ENCODE measurements at places on chromosomes 3 and 15.
A peak's percentile ranks its signal among the peaks of the same experiment; 100 is the strongest.

GRCh38 chr15:95919460-95919859 lies 411.0 kb upstream of the NR2F2 start:
- DNase-seq, result no peak

DNA sequence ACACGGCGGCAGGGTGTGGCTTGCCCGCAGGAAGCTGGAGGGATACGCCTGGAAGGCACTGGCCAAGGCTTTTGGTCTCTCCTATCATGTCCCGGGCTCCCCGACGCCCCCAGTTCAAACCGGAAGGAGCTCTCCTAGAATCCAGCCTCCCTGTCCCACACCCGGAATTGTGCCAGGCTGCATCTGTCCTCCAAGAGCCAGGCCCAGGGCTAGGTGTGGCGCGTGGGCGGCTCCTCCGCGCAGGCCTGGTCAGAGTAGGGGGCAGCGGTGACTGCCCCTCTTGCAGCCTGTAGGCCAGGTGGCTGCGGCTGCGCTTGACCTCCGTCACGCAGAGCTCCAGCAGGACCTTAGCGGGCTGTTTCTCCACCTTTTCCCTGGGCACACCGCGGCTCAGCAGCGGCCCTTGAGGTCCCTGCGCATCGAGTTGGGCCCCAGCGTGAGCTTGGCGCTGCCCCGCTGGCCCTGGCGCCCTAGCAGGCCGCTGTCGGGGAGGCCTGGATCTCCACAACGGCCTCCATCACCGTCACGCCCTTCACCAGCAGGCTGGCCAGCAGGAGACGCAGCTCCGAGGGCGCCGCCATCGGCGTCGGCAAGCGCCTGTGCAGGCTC lies 15.9 kb upstream of the SIAH2 start:
- no peak for DNase-seq

DNA sequence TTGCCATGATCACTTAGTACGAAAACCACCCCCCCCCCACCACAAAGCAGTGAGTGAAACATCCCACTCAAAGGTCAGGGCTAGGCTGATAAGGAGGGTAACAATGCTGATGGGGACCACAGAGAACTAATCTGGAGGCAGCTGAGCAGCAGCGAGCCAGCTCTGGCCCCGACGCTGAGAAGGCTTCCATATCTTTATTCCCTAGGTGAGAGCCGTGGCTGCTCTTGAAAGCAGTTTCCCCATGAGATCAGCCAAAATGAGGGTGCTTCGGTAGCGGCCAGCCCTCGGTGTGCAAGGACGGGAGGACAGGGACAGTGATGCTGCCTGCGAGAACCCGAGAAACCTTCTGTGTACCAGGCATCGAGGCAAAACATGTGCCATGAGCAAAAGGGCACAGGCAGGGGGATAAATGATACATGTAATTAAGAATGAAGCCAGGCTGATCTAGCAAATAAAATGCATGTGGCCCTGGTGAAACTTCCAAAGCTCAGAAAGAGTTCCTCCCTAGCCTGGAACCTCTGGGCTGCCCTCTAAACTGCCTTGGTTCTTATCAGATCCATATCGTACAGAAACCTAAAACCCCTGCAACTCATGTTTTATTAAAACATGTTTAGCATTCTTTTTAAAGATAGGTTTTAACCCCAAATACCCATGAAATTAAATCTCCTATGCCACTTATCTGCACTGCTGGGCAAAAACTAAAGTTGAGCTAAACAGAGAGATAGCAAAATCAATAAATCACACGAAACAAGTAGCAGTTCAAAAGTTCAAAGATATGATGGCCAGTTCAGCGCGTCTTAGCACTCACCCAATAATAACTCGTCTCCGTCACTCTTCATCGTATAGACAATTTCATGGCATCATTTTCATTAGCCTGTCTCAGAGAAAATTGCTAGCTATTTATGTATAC lies 337.3 kb downstream of the FOXP1 start:
- DNase-seq, result no peak

GRCh38 chr15:29024662-29025061 lies 138.9 kb downstream of the APBA2 start:
- DNase-seq, result no peak

GRCh38 chr3:162111861-162112260 lies 615.3 kb downstream of the OTOL1 start:
- no peak for DNase-seq

DNA sequence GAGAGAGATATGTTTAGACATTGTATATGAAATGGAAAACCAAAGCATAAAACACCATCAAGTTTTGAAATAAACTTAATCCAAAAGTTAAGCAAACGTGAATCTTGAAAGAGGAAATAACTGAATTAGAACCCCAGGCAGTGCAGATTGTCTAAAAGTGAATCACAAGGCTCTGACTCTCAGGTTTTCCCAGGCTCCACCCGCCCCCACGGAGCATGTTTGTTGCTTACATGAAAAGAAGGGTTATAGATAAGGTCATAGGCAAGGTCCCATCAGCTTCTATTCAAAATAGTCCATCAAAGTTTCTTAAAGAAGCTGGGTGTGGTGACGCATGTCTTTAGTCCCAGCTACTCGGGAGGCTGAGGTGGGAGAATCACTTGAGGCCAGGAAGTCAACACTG lies 29.0 kb upstream of the SLMAP start:
- DNase-seq, result no peak

DNA sequence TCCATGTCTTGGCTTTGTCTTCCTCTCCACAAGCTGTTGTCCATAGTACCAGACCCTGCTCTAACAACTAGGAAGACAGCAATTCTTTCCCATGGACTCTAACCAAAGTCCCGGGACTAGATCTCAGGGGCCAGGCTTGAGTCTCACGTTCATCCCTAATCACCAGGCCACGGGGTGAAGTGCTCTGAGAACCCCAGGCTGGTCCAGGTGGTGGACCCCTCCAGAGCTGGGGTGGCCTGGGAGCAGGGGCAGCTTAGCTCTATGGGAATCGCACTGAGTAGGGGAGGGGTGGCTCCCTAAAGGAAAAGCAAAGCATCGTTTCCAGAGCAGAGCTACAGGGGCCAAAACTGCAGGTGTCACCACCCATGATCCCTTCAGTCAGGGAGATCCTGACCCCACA lies 150.9 kb downstream of the TPRA1 start:
- DNase-seq, result no peak

GRCh38 chr3:118987477-118987876 lies 47.2 kb downstream of the IGSF11 start:
- peak; percentile 23 for DNase-seq

DNA sequence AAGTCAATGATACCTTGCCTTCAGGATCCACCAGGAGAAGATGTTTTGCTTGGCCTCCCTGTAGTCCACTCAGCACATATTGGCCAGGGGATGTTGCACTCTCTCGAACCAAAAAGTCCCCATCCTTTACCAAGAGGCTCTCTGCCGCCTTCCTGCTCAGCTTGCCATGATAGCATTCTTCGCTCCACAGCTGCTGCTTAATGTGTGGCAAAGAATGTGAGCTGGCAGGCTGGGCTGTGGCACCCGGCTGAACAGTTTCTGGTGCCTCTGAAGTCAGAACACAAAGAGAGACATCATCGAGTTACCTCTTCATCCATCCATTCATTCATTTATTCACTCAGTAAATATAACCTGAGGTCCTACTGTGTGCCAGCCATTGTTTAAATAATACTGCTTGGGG lies 23.9 kb upstream of the CEP152 start:
- no peak for DNase-seq

GRCh38 chr3:186057594-186057993 lies 51.3 kb downstream of the ETV5 start:
- DNase-seq, result no peak

GRCh38 chr3:197524128-197524527 lies 31.6 kb downstream of the BDH1 start:
- no peak for DNase-seq

DNA sequence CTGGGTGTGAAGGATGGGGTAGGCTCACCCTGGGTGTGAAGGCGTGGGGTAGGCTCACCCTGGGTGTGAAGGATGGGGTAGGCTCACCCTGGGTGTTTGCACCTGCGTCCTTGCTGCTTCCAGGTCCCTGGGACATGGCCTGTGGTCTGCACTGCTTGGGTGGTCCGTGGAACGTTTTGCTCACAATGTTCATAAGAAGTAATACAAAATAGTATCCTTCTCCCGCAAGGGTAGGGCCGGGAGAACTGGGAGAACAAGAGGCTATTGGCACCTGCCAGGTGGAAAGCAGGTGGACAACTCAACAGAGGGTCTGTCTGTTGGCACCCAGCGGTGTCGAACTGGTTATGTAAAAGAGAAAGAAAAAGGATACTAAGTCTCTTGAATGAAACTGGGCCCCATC lies 17.0 kb upstream of the PCSK6 start:
- no peak for DNase-seq

GRCh38 chr3:105399611-105400010 lies 32.9 kb downstream of the ALCAM start:
- no peak for DNase-seq

GRCh38 chr15:81633889-81634288 lies 259.9 kb upstream of the TMC3 start:
- no peak for DNase-seq

GRCh38 chr15:40499931-40500330 lies 29.1 kb downstream of the CHST14 start:
- no peak for DNase-seq

GRCh38 chr3:102307442-102307841 lies 127.4 kb upstream of the ZPLD1 start:
- DNase-seq, result no peak

DNA sequence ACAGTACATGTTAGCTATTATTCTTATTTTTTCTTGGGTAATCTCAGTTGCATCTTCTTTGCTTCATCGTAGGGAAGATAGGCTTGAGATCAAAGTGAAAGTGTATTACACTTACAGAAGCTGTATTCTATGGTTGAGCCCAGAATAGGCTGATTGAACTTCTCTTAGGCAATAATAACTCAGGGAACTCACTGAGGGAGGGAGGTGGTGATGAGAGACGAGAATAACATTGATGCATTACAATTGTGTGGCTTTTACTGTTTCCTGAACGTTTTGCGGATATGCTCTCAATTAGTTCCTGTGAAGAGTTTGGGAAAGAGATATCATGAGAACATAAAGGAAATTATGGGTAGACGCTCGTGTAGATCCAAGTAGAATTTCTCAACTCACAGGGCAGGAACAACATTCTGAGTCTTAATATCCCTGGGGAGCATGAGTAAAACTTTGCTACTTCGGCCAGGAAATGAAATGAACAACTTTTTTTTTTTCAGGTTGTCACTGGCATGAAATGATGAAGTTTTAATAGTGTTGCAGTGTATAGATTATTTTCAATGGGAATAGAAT lies 302.2 kb downstream of the TUSC7 start:
- no peak for DNase-seq

GRCh38 chr15:75025548-75026260 lies 2.3 kb downstream of the PPCDC start:
- no peak for DNase-seq

DNA sequence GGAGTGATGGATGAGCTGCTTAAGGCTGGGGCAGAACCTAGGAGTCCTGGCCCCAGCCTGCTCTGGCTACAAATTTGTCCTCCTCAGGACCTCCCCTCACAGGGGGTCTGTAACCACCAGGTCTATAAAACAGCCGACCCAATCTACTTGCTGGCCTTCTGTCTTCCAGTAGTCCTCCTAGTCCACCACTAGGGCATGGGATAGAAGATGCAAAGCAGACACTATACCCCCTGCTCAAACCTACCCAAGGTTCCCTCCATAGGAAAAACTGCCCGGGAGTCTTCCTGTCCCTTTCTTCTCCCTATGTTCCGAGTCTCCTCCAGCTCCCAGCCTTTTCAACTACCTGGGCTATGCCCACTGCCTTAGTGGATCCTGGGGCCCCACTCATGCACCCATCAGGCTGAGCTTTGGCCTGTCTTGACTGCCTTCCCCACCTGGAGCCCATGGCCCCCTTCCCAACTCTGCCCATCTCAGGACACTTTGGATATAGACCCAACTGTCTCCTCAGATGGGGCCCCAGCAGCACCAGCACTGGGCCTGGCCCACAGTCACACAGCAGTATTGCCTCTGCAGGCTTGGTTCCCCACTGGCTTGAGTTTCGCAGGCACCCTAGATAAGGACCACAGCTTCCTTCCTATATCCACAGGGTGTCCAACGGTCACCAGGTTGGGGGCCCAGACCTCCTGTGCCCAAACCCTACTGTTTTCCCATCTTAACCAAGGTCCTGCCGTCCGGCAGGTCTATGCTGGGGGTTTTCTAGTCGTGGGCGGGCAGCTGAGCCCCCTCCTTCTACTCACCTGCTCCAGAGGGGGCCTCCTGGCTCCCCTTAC lies 1.1 kb downstream of the HYAL3 start:
- no peak for DNase-seq

DNA sequence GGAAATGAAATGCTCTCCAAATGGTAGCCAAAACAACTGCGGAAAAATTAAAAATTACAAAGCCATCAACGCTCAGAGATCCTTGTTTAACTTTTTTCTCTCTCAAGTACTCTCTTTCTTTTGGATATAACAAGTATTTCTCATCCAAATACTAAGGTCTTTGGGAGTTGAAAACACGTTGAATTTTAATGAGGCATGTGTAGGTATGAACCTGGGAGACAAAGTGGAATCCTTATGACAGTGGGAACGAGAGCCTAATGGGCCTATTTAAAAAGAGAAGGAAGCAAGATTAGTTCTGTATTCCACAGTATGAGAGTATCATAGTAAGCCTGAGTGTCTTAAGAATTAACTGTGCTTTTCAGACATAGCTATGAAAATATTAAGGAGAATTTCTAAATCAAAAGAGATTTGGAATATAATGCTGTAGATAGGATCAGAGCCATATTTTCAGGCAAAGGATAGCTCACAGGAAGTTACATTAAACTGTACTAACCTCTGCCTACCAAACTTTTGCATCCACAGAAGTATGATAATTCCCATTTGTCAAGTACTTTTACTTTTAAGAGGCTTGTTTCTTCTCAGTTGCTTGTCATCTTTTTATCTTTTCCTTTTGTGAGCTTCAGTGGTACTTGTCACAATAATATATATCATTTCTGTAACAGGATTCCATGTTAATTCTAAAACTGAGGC lies 759 bp downstream of the CD96 start:
- DNase-seq, result no peak

DNA sequence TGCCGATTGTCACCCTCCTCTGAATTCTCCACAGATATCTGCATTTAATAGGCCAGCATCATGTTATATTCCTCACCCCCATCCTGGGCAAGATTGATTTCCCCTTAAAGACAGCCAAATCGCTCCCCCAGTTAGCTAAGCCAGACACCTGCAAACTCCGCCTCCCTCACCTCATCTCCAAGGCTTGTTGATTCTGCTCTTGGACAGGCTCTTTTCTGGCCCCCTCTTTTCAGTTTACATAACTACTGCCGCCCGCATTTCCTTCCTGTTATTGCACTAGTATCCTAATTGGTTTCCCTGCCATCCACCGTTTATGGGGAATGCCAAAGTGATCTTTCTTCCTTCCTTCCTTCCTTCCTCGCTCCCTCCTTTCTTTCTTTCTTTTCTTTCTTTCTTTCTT lies 214.7 kb upstream of the MRPL3 start:
- no peak for DNase-seq

- DNase-seq, result no peak
Measured at GRCh38 chr15:76776480-76776879, 128.7 kb downstream of the SCAPER start.

DNA sequence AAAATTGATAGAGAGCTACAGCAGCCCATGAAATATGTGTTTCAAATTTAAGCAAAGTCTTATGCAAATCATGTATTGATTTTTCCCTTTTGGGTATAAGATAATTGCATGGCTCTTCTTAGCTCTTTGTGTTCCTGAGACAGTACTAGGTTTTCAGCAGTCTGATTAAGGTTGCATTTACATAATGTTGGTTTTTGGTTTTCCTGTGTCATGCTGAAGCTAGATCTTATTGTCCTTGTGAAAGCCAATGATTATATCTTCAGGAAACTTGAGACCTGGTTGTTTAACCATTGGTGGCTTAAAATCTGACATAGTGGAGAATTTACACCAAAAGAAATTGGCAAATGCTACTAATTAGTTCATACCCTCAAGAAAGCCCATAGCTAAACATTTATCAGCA lies 392.6 kb downstream of the ZPLD1 start:
- DNase-seq, result no peak

GRCh38 chr3:30847592-30847991 lies 46.9 kb downstream of the GADL1 start:
- no peak for DNase-seq
